ENCODE measurements at places on chromosomes 5 and 9. TPM values are rescaled to one million over a fixed set of nuclear protein-coding genes. Genes with fewer than 3 reads are reported as not detected.

DNA sequence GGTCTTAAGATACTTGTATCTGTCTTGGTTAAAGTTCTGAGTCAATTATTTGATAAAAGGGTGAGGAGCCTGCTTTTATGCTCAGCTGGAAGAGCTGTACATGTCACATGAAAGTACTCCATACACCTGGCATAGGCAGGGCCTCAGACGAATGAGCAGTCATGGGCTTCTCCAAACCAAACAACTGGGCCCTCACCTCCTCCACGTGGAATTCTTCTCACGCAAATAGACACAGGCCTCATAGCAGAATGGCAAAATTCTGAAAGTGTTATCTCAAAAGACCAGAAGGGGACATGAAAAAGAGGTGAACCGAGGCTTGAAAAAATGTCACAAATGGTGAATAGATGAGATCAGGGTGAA, 48.6 kb downstream of the FAM240B start:
- DNase-seq: no peak
- no peak overlapping the region for H3K4me3 ChIP-seq
- H3K27me3 ChIP-seq: no peaks in the 10 kb centered on the region
- peaks cover 16% of the 10 kb centered on the region for H3K4me1 ChIP-seq

Gene NXNL2
- total RNA-seq: 1.1 TPM

Gene CRHBP
- total RNA-seq: 0.11 TPM

DNA sequence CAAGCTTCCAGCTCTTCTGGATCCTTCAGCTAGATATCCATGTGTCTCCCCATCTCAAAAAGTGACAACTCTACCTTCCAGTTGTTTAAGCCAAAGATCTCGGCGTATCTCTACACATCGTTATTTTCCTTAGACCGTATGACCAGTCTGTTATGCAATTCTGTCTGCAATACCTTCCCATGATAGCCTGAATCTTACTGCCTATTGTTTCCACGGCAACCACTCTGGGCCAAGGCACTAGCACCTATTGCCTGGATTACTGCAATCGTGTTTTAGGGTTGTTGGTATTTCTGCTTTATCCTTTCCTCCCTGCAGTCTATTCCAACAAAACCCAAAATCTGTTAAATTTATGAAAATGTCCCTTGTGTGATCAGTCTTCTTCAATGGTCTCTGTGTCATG, 448.4 kb downstream of the MTRR start:
- H3K27me3 ChIP-seq: no peaks in the 10 kb centered on the region
- H3K4me3 ChIP-seq: no peak overlapping the region
- DNase-seq: no peak
- no peaks in the 10 kb centered on the region for H3K4me1 ChIP-seq
- H3K27ac ChIP-seq: no peak overlapping the region

Gene PCDHA12
- total RNA-seq: not detected

GRCh38 chr5:137871571-137871970, 3.9 kb downstream of the MYOT start:
- no peaks in the 10 kb centered on the region for H3K36me3 ChIP-seq
- H3K27me3 ChIP-seq: peaks cover 30% of the 10 kb centered on the region
- no peaks in the 10 kb centered on the region for H3K4me1 ChIP-seq
- H3K4me3 ChIP-seq: no peak overlapping the region
- H3K27ac ChIP-seq: no peak overlapping the region

GRCh38 chr5:124920909-124921666, 174.6 kb upstream of the ZNF608 start:
- peaks cover 25% of the 10 kb centered on the region for H3K4me1 ChIP-seq
- H3K4me3 ChIP-seq: no peak overlapping the region
- DNase-seq: no peak
- no peaks in the 10 kb centered on the region for H3K27me3 ChIP-seq
- H3K27ac ChIP-seq: no peak overlapping the region
- H3K36me3 ChIP-seq: no peaks in the 10 kb centered on the region

Gene C9orf152
- total RNA-seq: not detected

DNA sequence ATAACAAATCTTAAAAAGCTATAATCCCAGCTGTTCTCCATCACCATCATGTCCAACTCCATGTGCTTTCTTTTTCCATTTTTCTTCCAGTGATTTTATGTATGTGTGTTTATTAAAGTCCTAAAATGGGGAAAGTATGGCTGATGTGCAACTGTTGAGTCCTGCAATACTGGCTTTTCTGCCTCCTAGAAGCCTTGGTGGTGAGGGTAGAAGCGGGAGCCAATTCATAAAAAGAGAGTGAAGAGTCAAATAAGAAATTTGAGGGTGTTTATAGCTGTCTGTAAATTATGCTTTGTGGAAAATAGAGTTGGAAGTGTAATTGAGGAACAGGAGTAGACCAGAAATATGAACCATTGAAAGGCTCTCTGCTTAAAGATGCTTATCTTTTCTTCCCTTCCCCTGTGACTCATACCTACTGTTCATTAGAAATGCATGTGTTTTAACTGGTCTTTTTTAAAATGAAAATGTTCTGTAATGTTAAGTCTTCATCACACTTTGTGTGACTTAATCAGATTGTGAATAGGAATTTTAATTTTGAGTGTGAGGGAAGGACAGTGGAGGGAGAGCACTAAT, 80.1 kb downstream of the ZCCHC7 start:
- peak; percentile 10 for DNase-seq
- H3K27ac ChIP-seq: no peak overlapping the region
- H3K27me3 ChIP-seq: no peaks in the 10 kb centered on the region
- H3K4me1 ChIP-seq: peaks cover 20% of the 10 kb centered on the region
- H3K36me3 ChIP-seq: no peaks in the 10 kb centered on the region
- no peak overlapping the region for H3K4me3 ChIP-seq

Gene KCNT1
- not detected for total RNA-seq

GRCh38 chr9:120893611-120894307, 16.8 kb upstream of the PHF19 start:
- no peaks in the 10 kb centered on the region for H3K36me3 ChIP-seq
- no peaks in the 10 kb centered on the region for H3K4me1 ChIP-seq
- H3K4me3 ChIP-seq: no peak overlapping the region
- H3K27ac ChIP-seq: no peak overlapping the region
- DNase-seq: no peak

Gene GPR151
- not detected for total RNA-seq

GRCh38 chr5:113569396-113569795, 55.9 kb downstream of the YTHDC2 start:
- H3K36me3 ChIP-seq: peaks cover 70% of the 10 kb centered on the region
- no peak for DNase-seq
- no peak overlapping the region for H3K4me3 ChIP-seq
- no peak overlapping the region for H3K27ac ChIP-seq
